ENCODE measurements at places on chromosomes 4 and X.

DNA sequence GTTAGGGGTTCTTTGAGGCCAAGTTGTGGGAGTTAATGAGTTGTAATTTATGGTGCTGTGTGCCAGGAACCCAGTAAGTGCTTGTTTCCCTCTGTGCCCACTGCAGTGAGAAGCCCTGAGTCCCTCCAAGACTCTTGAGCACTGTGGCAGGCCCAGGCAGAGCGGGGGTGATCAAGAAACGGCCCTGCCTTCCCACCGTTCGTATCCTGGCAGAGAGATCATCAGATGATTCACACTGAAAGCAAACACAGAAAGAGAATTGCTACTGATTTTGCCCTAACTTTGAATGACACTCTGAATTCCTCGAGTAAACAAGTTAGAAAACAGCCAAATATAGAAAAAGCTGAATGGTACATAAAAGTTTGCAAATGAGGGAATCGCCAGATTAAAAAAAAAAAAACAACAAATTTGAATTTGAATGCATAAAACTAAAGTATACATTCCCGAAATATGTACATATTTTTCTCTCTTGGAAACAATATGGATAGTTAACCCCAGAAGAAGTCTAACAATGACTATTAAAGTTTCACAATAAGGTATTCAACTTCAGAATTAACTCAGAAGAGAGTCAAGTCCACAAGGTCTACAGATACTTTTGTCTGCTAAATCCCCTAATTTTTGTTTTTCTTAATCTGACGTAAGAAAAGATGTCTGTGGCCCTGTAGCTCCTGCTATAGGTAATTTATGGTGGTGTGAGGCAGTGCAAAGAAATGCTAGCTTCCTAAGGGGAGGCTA, 71.8 kb downstream of the AFAP1 start:
- DNase-seq, result no peak

- DNase-seq, result no peak
These were observed 120.3 kb downstream of the CHRNA9 start for GRCh38 chr4:40455340-40455902.

DNA sequence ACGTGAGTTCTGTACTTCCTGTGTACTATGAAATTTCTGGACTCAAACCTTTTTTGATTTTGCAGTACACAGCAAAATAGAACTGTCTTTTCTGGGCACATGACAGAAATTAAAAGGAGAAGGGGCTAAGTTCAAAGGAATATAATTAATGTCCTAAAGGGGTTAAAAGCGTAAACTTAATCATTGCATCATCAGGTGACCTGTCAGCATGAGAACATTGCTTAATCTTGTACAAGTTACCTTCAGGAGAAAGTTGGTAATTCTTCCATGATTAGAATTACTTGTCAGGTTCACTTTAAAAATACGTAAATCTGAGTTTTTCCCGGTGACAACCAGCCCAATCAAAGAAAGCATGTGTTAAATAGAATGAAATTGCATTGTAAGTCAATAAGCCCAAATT, 43.2 kb upstream of the PNPLA4 start:
- DNase-seq, result no peak

DNA sequence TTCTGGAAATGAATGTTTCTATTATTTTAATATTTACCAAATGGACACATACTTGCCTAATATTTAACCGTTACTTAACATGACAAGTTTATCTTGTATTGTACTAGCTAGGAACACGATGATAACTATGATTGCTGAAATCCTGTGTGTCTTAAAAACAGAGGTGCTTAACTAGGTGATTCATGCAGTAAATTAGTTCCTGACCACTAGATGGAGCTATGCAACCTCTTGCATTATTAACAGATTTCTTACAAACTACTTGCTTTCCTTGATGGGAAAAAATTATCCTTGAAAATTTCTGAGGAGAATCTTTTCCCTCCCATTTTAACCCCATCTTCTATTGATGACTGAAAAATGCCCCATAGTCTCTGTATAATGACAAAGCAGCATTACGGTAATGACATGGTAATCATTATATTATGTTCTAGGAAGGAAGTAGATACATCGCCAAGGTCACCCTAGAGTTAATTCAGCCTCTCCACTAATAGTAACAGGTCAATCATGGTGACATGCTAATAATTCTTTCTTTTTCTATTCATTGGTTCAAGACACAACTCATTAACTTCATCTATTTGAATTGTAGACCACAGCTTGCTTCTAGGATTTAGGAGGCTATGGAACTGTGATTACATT, 844.2 kb downstream of the RAPGEF2 start:
- DNase-seq, result no peak

GRCh38 chr4:157013656-157014055, 42.1 kb upstream of the PDGFC start:
- no peak for DNase-seq

DNA sequence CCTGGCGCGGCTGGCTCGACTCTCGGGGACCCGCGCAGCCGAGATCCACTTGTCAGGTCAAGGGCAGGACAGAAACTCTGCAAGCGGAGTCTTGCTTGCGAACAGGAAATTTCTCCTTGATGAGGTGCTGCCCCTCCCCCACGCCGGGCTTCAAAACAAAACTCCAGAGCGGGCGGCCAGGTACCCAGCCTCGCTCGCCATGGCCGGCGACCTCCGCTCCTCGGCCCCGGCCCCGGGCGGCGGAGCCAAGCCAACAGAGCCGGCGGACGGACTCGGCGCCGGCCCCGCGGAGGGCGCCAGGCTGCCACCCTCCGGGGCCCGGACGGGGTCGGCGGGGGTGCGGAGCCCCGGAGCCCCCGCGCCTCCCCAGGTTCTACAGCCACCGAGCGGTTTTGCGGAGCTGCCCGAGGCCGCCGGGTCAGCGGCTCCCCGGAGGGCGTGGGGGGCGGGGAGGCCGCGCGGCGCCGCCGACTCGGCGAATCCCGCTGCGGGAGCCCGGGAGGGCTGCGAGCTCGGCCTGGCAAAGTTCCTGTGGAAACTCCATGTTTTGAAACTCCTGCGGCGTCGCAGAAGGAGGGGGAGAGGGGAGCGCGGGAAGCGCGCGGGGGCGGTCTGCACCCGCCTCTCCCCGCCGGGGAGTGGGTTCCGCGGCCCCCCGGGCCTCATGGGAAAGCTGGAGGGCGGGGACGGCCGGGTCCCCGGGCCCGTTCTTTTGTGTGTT, 11.7 kb upstream of the BCOR start:
- DNase-seq, result no peak

DNA sequence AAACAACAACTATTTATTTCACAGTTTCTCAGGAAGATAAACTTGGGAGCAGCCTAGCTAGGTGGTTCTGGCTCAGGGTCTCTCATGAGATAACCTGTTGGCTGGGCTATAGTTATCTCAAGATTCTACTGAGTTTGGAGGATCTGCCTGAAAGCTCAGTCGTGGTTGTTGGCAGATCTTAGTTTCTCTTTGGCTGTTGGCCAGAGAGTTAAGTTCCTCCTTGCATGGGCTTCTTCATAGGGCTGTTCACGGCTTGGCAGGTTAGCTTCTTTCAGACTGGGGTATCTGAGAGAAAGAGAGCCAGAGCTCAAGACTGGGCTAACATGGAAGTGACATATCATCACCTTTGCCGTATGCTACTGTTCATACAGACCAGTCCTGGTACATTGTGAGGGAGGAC, 28.7 kb downstream of the SEC24B start:
- DNase-seq, result no peak

DNA sequence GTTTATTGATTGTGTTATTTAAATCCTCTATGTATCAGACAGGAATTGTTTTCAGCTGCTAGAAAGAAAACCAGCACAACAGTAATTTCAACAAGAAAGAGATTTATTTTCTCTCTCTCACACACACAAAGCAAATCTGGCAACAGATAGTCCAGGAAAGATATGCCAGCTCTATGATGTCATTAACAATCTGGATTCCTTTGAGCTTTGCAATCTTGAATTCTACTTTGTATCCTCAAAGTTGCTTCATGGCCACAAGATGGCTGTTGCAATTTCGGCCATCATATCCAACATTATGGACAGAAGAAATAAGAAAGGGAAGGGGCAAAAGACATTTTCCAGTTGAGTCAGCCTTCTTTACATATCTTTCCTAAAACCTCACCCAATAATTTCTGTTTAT, 19.8 kb upstream of the FMR1 start:
- DNase-seq, result no peak

DNA sequence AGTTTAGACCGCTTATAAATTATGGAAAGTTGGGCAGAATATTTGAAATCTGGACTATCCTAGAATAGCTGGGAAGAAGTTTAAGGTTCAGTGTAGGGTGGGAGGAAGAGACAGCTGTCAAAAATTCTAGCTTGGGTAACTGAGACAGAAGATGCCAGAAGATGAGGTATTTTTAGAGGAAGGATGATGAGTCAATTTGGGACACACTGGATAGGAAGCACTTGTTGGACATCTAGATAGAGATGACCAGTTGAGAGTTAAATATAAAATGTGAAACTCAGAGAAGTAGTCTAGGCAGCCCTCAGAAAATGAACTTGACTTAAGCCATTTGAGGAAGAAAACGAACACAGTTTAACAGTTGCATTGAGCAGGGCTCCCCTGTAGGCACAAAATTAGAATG, 137.9 kb upstream of the MAP9 start:
- DNase-seq, result no peak

- DNase-seq, result no peak
These were observed 93.7 kb downstream of the BEND2 start for GRCh38 chrX:18126971-18127370.

DNA sequence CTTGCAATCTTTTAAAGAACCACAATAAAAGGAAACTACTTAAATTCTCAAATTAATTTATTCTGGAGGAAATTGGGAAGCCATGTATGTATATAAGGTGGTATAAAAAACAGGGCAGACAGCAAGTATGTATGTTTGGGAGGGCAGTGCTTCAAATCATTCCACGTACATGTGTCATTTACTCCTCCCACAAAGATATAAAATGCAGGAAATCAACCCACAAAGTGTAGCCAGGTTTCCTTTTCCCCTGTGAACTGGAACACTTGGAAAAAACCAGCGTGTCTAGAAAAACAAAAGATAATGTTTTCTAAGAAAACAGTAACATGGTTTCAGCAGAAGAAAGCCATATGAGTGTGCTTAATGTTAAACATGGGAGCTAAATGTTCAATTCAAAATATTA, 156.7 kb upstream of the FAM47A start:
- DNase-seq, result no peak

DNA sequence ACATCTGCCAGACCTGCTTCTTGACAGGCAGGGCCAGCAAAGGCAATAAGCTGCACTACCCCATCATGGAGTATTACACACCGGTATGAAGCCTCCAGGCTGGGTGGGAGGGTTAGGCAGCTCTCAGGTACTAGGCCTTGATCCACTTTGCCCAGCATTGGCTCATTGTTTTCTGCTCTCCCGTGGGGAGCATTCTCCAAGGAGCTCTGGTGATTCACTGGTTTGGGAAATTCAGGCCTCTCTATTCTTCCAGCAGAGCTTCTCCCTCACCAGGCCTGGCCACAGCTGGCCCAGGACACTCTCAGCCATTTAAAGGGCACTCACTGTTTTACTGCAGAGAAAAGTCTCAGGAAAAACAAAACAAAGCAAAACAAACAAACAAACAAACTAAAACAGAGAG, 33.0 kb downstream of the DRP2 start:
- no peak for DNase-seq
